Activated T-helper 17 cell treated with anti-CD3 and anti-CD28 coated beads, Interleukin-2, amount 50 U/mL, for 72 hours (primary cell): ENCODE measurements at places on chromosomes 16 and 17. TPM values are rescaled to one million over a fixed set of nuclear protein-coding genes. Genes with fewer than 3 reads are reported as not detected.
A peak's percentile ranks its signal among the peaks of the same experiment; 100 is the strongest.

DNA sequence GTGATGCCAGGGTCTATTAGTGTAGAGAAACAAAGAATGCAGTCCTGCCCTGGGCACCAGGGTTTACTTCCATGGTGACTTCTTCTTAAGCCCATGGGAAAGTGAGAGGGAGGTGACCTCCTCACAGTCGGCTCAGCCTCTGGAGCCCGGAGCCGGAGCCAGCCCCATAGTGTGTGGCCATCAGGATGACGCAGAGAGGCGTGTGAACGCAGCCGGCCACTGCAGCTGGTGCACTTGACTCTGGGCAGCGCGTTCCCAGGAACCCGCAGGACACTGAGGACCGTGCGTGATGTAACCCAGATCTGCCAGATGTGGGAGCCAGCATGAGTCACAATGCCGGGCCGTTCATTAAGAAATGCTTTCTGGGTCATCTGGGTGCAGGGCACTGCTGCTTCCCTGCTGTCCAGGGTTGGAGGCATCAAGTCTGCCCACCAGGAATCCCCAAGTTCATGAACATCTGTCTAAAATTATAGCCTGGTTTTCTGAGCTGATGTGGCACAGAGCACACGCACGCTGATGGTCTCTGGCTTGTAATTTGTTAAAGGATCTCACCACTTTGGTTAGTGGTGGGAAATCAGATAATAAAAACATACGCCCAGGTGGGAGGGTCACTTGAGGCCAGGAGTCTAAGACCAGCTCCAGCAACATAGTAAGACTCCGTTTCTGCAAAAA lies 114.1 kb downstream of the PITPNC1 start:
- H3K36me3 ChIP-seq, result no peaks in the 10 kb centered on the region
- H3K27ac ChIP-seq, result no peak overlapping the region
- no peak for ATAC-seq
- H3K27me3 ChIP-seq, result no peaks in the 10 kb centered on the region
- no peak overlapping the region for H3K4me3 ChIP-seq

DNA sequence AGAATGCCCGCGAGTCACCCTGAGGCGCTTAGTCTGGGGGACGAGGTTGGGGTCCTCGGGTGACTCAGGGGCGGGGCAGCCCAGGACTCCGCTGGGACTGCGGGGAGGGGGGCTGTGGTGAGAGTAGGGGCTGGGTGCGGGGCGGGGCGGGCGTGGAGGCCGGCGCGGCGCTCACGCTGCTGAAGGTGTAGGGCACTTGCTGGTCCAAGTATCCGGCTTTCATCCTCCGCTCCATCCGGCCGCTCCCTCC lies 832 bp downstream of the ETV4 start:
- peak; percentile 23 for ATAC-seq
- peaks cover 40% of the 10 kb centered on the region for H3K27me3 ChIP-seq
- peaks cover 12% of the 10 kb centered on the region for H3K4me1 ChIP-seq
- H3K4me3 ChIP-seq, result peak overlapping the region; percentile 89

GRCh38 chr16:57570301-57571070 lies 28.0 kb downstream of the ADGRG5 start:
- H3K27me3 ChIP-seq, result no peaks in the 10 kb centered on the region
- H3K4me1 ChIP-seq, result peaks cover 23% of the 10 kb centered on the region
- no peak for ATAC-seq
- peaks cover 64% of the 10 kb centered on the region for H3K36me3 ChIP-seq

DNA sequence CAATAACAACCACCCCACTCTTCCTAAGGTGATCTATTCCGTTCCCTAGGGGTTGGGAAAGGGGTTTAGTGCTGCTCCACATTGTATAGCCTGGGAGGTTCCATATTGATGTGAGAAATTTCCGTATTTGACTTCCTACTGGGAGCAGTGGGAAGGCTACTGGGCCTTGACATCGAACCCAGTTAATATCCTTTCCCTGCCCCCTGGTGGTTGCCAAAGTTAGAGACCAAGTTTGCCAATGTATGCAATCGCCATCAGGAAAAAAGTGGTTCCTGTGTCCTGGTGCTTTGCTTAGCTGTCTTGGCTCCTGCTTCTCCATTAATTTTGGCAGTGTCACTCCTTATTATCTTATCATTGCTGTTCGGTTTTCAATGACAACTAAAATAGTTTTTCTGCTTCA lies 914.9 kb downstream of the KCNJ2 start:
- no peaks in the 10 kb centered on the region for H3K4me1 ChIP-seq
- H3K36me3 ChIP-seq, result no peaks in the 10 kb centered on the region
- H3K27ac ChIP-seq, result no peak overlapping the region
- H3K27me3 ChIP-seq, result no peaks in the 10 kb centered on the region

DNA sequence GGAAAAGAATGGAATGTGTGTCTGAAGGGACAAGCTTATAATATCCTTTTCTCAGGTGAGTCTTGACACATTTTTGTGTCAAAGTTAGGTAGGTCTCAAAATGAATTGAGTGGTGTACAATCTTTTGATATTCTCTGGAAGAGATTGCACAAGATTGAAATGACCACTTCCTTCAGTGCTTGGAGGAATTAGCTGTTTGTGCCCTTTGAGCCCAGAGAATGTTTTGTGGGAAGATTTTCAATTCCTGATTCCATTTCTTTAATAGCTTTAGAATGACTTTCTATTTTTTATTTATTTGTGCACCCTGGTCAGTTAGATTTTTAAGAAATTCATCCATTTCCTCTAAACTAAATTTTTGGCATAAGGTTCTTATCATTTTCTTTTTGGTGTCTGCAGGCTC lies 1.6 kb upstream of the CCL13 start:
- no peak overlapping the region for H3K4me3 ChIP-seq
- ATAC-seq, result no peak
- H3K27me3 ChIP-seq, result peaks cover 25% of the 10 kb centered on the region
- H3K4me1 ChIP-seq, result no peaks in the 10 kb centered on the region

DNA sequence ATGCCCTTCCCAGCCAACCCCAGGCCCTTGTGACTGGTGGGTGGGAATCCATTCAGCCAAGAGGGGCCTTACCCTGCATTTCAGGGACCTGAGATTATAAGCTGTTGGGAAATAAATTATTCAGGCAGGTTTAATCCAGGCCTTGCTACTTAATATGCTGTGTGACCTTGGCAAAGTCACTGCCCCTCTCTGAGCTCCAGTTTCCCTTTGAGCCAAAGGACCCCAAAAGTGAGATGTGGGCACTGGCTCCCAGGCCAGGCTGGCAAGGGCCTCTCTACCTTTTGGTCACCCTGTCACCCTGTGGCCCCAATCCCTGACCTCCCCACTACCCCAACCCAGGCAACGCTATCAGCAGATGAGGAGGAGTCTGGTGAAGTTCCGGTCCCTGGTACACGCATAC lies 33.9 kb downstream of the MYO15A start:
- H3K36me3 ChIP-seq, result no peaks in the 10 kb centered on the region
- H3K27ac ChIP-seq, result no peak overlapping the region
- no peak for ATAC-seq
- H3K4me3 ChIP-seq, result no peak overlapping the region

GRCh38 chr17:18855831-18856569 lies 1.9 kb upstream of the PRPSAP2 start:
- peaks cover 4% of the 10 kb centered on the region for H3K36me3 ChIP-seq
- peak overlapping the region; percentile 79 for H3K27ac ChIP-seq
- peaks cover 12% of the 10 kb centered on the region for H3K4me1 ChIP-seq

- H3K27me3 ChIP-seq, result peaks cover 27% of the 10 kb centered on the region
- H3K4me1 ChIP-seq, result no peaks in the 10 kb centered on the region
- no peak for ATAC-seq
- H3K36me3 ChIP-seq, result no peaks in the 10 kb centered on the region
- no peak overlapping the region for H3K27ac ChIP-seq
Observed at GRCh38 chr16:84255050-84255810, 15.4 kb upstream of the KCNG4 start.

DNA sequence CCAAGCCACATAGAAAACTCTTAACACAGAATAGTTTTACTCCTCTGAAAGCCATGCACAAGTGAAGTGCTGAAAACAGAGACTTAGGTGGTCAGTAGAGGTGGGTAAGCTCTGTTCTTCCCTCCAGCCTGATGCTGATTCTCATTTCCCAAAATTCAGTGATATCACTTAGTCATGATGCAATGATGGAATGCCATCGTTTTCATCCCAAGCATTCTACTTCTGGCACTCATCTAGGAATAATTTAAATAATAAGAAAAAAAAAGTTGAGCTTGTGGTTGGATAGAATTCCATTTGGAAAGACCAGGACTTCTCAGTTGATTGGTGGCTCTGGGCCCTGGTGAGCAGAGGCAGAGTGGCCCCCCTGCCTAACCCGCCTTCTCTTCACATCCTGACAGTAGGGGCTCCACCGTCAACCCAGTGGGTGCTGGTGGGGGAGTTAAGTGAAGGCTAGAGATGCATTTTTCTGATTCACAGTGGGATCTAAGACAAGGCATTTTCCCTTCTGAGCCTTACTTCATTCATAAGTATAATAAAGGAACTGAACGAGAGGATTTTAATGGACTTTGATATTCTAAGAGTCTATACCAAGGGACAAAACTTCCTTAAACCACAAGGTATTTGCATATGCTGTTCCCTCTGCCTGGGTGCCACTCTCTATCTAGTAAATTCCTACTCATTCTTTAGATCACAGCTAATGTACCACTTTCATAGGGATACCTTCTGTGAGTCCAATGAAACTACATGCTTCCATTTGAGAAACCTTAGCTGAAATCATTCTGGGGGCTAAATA lies 310.3 kb upstream of the DYNLRB2 start:
- no peak overlapping the region for H3K4me3 ChIP-seq
- H3K4me1 ChIP-seq, result peaks cover 6% of the 10 kb centered on the region
- no peak overlapping the region for H3K27ac ChIP-seq
- H3K36me3 ChIP-seq, result no peaks in the 10 kb centered on the region

GRCh38 chr17:66466106-66466820 lies 163.8 kb downstream of the PRKCA start:
- peaks cover 25% of the 10 kb centered on the region for H3K4me1 ChIP-seq
- no peak for ATAC-seq
- H3K27ac ChIP-seq, result peak overlapping the region; percentile 78
- H3K27me3 ChIP-seq, result no peaks in the 10 kb centered on the region
- peak overlapping the region; percentile 50 for H3K4me3 ChIP-seq

DNA sequence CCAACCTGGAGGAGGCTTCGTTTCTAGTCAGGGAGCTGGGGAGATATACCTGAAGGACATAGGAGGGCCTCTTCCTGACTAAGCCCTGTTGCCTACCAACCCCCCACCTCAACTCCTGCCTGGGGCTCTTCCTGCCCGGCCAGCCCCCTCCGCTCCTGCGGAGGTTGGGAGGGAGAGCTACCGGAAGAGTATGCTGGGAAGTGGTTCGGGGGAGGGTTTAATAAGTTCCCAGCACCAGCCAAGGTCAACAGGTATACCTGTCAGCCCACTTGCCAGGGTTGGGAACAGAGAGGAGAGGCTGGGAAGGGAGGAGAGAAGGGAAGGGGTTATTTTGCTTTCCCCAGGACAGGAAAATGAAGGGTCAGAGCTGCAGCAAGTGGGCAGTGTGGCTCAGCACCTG lies 4.7 kb downstream of the PPP1R1B start:
- H3K4me1 ChIP-seq, result peaks cover under 1% of the 10 kb centered on the region
- H3K4me3 ChIP-seq, result no peak overlapping the region
- no peak for ATAC-seq
- H3K27me3 ChIP-seq, result peaks cover 20% of the 10 kb centered on the region
- peak overlapping the region; percentile 35 for H3K27ac ChIP-seq

- no peaks in the 10 kb centered on the region for H3K27me3 ChIP-seq
- H3K27ac ChIP-seq, result no peak overlapping the region
- H3K36me3 ChIP-seq, result peaks cover 77% of the 10 kb centered on the region
- H3K4me3 ChIP-seq, result no peak overlapping the region
- H3K4me1 ChIP-seq, result no peaks in the 10 kb centered on the region
- no peak for ATAC-seq
Observed at GRCh38 chr16:47507701-47508100, 46.6 kb downstream of the PHKB start.

DNA sequence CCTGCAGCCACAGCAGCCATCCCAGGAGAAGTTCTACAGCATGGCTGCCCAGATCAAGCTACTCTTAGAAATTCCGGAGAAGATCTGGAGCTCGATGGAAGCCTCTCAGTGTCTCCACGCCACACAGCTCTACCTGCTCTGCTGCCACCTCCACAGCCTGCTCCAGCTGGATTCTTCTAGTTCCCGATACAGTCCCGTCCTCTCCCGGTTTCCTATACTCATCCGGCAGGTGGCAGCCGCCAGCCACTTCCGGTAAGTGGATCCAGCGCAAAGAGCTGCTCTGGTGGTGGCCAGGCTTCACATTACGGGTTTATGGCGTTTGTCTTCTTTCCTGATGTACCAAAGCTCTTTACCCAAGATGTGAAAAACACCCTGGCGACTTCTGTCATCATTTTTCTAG lies 3.6 kb downstream of the COG1 start:
- H3K4me1 ChIP-seq, result peaks cover 19% of the 10 kb centered on the region
- H3K4me3 ChIP-seq, result no peak overlapping the region
- peak overlapping the region; percentile 40 for H3K27ac ChIP-seq
- ATAC-seq, result no peak
- peaks cover 65% of the 10 kb centered on the region for H3K36me3 ChIP-seq

DNA sequence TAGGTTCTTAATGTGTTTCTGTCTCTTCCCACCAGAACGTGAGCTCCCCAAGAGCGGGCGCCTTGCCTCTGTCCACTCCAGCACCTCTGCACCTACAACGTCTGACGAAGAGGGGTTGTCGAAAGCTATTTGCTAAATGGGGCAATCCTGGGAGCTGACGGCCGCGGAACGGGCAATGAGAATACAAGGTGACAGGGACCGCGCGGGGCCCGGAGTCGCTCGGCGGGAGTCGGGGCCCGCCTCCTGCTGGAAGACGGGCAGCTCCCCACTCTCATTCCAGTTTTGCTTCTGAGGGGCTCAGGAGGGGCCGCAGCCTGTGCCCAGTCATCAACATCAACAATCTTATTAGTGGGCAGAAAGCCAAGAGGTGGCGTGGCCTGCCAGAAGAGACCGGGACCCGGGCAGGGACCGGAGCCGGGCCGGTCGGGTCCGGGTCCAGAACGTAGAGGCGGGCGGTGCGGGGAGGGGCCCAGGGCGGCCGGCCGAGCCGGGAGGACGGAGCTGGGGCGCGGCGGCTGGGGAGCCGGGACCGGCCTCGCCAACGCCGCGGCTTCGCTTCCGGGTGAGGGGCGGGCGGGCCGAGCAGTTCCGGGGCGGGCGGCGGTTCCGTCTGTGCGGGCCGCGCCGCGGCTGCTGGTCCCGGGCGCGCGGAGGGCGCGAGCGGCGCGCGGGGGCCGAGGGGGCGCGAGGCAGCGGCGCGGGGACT lies at the start of gene MOSMO:
MOSMO (plus strand) TSS at position 603 of the 706 bp plus-strand sequence. CDS start 191 bp downstream, outside the sequence.
- H3K27ac ChIP-seq, result peak within 1 kb of the TSS; percentile 89
- no peaks in the 10 kb centered on the region for H3K27me3 ChIP-seq
- peak within 1 kb of the TSS; percentile 94 for H3K4me3 ChIP-seq

Gene CENPX
- total RNA-seq, result 66.1 TPM

Gene ACSM5
- not detected for total RNA-seq

Gene FBXO31
- 29.1 TPM for total RNA-seq

Gene ABAT
- 10.4 TPM for total RNA-seq

Gene BCAR1
- 0.58 TPM for total RNA-seq

Gene CRYM
- total RNA-seq, result not detected

Gene MFAP4
- total RNA-seq, result not detected

Gene NPIPA2
- 2.4 TPM for total RNA-seq
